Activated T-cell treated with anti-CD3 and anti-CD28 coated beads, Interleukin-2, amount 50 U/mL, for 4 hours (primary cell): ENCODE measurements at places on chromosomes 4 and X. TPM values are rescaled to one million over a fixed set of nuclear protein-coding genes. Genes with fewer than 3 reads are reported as not detected.

TRPC3 gene
- total RNA-seq, result 0.63 TPM

POLN gene
- total RNA-seq, result 2.3 TPM

PWWP3B gene
- total RNA-seq, result 0.05 TPM

GRCh38 chrX:121570072-121570841 lies 522.8 kb downstream of the GLUD2 start:
- DNase-seq, result no peak

- no peak for DNase-seq
Measured at GRCh38 chrX:12007881-12008280, 130.4 kb upstream of the FRMPD4 start.

GIMD1 gene
- total RNA-seq, result not detected

MAGEC3 gene
- total RNA-seq, result not detected

CDKL2 gene
- total RNA-seq, result 0.08 TPM

ADAM29 gene
- not detected for total RNA-seq

HSFX4 gene
- not detected for total RNA-seq

DNA sequence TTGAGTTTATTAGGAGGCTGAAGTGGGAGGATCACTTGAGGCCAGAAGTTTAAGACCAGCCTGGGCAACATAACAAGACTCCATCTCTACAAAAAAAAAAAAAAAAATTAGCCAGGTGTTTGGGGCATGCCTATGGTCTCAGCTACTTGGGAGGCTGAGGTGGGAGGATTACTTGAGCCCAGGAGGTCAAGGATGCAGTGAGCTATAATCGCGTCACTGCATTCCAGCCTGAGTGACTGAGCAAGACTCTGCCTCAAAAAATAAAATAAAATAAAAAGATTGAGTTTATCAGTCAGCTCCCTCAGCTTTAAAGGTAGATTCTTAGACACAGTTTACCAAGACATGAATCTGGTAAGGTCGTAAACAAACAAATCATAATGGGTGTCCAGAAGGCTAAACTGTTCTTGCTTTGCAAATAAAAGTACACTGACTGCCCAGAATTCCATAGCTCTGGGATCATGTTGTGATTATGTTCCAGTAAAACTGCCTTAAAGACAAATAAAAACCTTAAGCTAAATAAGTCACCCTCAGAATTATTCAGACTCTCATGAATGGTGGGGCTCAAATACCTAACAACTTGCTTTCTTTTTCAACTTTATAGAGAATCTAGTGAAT lies 18.7 kb downstream of the APOO start:
- DNase-seq, result no peak

DNA sequence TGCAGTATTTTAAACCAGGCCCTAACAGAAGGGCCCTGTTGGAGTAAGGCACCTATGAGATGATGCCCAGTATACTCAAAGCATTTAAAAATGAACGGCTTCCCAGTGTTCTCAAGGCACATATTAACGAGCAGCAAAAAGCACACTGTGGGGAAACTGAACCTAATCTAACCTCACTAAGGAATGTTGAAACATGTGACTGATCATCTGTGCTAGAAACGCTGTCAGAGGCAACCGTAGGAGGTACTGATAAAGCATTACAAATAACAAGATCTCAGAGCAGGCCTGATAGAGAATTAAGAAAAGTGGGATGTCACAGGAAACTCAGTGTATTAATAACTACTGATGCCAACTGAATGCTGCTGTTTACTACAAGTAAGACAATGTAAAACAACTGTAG lies 24.0 kb downstream of the ASB9 start:
- no peak for DNase-seq

- no peak for DNase-seq
Measured at GRCh38 chrX:10612215-10612614, 8.2 kb downstream of the MID1 start.

GRCh38 chr4:148030193-148030873 lies 298.4 kb downstream of the ARHGAP10 start:
- DNase-seq, result no peak

CFAP97 gene
- 36.8 TPM for total RNA-seq

GRCh38 chr4:138697851-138698250 lies 317.7 kb upstream of the NOCT start:
- DNase-seq, result no peak

DNA sequence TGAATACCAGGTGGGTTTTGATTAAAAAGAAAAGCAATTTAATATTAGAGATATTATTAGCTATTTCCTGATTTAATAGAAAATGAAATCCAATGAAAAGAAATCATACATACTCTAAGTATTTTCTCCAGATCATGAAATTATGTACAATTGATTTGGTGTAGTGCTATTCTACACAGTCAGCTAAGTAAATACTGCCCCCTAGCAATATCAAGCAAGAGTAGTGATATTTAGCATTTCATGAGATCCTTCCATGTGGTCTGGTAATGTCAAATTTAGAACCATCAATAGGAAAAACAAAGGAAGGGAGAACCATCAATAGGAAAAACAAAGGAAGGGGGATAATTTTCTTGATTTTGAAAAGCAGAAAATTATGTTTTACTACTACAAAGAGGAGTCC lies 114.6 kb downstream of the TBCK start:
- no peak for DNase-seq

HSFX2 gene
- total RNA-seq, result not detected

DNA sequence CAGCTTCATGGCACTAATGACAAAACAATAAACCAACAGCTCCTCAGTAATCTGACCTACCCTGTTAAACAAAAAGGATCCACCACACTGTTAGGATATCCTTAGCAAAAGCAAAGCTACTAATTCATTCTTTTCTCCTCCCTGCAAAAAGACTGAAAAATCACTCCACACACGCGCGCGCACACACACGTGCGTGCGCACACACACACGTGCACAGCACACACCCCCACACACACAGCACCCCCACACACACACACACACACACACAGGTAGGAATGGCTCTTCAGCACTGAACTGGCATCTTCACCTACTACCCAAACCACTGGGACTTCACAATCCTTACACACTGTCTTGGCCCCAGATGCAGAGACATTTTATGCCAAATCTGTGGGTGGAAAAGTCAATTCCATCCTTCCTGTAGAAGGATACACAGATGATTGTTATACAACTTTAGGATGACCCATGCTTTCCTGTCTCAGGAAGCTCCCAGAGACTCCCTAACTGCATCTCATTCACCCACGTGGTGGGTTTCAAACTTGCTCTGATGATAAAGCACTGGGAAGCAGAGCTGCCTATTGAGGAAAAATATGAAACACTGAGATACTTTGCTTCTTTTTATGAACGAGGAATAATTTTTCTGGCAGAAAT lies 102.5 kb downstream of the TSPAN5 start:
- DNase-seq, result no peak
